Fibroblast of mammary gland (primary cell): ENCODE measurements at places on chromosomes 11 and 22.

GRCh38 chr11:3220521-3221407 is 2.2 kb upstream of the MRGPRG start:
- no peak for DNase-seq

- DNase-seq: peak; percentile 45
Observed at GRCh38 chr11:128518493-128519207, 68.7 kb downstream of the ETS1 start.

DNA sequence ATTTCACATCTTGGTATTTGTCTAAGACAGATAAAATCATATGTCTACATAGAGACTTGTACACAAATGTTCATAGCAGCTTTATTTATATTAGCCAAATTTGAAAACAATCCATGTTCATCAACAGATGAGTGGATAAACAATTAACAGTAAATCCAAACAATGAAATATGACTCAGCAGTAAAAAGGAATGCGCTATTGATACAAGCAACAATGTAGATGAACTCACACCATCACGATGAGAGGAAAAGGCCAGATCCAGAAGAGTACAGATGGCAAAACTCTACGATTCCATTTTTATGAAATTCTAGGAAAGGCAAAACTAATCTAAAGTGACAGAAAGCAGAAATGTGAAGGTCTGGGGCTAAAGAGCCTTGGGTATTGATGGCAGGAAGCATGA is 384.3 kb downstream of the NTM start:
- no peak for DNase-seq

GRCh38 chr11:5663511-5663910 is 21.4 kb downstream of the TRIM5 start:
- DNase-seq: no peak

DNA sequence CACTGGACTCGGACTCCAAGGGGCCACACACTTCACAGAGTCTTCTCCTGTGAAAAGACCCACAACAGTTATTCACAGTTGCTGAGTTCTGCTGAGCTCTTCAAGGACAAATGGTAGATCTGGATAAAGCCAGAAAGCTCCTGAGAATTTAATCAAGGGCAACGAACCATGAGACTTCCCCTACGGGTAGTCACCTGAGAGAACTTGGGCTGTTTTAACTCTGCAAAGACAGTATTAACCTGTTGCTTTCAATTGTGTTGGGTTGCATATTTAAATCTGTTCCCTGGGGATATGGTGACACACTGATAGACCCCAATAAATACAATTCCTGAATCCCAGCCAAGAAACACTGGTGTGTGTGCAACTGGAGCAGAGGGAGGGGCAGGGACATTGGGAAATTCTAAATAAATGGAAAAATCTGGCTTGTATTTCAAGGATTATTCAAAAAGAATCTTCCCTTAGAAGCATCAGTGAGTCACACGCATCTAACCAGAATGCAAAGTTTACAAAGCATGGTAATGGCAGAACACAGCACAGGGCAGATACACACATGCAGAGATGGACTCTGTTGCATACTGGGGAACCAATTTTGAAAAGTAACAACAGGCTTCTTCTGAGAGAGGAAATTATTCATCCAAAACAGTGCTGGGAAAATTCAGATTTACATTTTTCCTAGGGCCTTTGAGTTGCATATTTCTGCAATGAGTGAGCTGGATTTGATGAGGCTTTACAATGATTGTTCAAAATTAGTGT is 4.0 kb downstream of the KCNJ1 start:
- DNase-seq: peak; percentile 55

- no peak for DNase-seq
Observed at GRCh38 chr22:32309585-32310251, 47.9 kb upstream of the RFPL3 start.
